ENCODE measurements at places on chromosomes 4 and X.

- DNase-seq: no peak
Observed at GRCh38 chr4:94536649-94537469, 85.1 kb downstream of the PDLIM5 start.

- no peak for DNase-seq
Observed at GRCh38 chr4:141275834-141276233, 55.1 kb downstream of the ZNF330 start.

DNA sequence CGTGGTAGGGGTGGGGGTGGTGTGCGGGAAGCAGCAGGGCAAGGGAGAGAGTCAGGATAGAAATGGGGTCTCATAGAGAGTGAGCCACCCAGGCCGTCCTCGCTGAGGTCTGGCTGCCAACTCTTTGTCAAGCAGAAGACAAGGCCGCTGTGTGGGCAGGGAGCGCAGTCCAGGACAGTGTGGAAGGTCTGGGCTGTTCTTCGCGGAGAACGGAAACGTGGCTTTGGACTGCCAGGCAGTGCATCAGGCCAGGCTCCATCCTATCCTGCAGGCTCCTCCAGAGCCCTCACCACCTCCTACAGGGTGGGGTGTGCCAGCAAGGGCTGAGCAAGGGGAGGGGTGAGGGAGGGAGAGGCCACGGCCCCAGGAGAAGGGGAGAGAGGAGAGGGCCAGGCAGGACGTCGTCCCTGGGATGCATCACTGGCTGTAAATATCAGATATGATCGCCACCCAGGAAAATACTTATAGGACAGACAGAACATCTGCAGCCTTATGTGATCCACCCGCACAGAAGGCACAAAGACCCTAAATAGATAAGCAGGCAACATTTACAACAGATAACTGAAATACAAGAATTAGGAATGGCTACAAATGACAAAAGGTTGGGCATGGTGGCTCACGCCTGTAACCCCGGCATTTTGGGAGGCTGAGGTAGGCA lies 85.3 kb downstream of the ABLIM2 start:
- no peak for DNase-seq

- no peak for DNase-seq
Observed at GRCh38 chrX:23803931-23804381, 21.0 kb downstream of the SAT1 start.

All from stimulated activated CD4-positive, alpha-beta T cell treated with anti-CD3 and anti-CD28 coated beads, Interleukin-15, amount 100 ng/mL, for 24 hours (primary cell).